ENCODE measurements at places on chromosomes 13 and 19.

DNA sequence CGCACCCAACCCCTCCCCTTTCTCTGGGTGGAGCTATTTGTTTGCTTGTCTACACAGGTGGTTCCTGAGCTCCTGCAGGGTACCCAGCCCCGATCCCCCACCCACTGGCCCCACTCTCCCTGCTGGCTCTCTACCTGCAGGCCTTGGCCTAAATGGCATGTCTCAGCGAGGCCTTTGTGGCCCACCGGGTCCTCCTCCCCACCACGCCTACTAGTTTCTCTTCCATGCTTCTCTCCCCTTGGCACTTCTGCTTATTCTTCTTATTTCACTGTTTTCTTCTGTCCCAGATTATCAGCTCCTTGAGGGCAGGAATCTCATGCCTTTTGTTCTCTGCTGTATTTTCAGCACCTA is 57.4 kb upstream of the ZNF536 start:
- DNase-seq, result no peak

DNA sequence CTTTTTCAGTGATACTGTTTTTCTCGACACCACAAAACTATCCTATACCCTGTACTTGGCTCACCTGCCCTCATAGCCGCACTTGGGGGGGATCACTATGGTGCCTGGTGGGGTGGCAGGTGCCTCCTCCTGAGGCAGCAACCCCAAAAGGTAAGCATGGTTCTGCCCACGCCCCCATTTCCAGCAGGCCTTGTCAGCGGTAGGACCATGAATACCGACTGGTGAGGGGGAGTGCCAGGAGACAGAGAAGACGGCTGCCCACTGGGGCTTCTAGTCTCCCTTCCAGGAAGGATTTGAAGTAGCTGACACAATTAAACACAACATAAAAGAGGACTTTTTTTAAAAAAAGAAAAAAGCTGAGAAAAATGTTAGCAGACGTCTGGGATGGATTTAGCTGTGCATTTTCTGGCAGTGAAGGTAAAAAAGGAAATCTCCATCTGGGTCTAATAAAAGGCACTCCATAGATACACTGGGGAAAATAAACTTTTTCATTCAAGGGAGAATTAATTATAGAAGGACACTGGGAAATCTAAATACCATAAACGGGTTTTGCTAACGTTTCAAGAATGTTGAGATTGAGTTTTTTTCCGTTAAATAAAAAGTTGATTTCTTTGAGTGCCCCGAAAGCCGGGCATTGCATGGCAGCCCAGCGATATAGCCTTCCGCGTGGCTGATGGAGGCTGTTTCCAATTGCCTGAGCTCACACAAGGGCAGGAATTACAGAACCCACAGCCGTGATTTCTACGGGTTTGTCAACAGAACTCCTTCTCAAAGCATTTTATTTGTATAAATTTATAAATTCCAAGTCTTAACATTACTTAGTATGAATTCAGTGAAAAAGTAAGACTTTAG is 45.1 kb downstream of the ATP11A start:
- DNase-seq, result no peak

DNA sequence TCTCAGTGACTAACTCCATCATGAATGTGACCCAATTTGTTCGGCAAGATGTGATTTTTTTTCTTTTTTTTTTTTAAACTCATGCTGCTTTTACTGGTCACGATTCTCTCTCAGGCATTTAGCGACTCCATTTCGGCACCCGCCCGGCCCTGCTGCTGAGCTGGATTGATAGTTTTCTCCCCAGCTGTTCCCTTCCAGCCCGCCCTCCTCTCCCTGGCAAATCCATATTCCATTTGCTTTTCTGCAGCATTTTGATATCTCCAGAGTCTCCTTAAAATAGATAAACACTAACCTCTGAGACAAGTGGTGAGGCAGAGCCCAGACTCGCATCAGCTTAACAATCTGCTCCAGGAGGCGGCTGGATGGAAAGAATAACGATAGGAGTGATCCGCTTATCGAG is 55.5 kb upstream of the KATNAL1 start:
- no peak for DNase-seq

GRCh38 chr13:103210348-103210747 is 144.1 kb upstream of the SLC10A2 start:
- DNase-seq, result no peak

DNA sequence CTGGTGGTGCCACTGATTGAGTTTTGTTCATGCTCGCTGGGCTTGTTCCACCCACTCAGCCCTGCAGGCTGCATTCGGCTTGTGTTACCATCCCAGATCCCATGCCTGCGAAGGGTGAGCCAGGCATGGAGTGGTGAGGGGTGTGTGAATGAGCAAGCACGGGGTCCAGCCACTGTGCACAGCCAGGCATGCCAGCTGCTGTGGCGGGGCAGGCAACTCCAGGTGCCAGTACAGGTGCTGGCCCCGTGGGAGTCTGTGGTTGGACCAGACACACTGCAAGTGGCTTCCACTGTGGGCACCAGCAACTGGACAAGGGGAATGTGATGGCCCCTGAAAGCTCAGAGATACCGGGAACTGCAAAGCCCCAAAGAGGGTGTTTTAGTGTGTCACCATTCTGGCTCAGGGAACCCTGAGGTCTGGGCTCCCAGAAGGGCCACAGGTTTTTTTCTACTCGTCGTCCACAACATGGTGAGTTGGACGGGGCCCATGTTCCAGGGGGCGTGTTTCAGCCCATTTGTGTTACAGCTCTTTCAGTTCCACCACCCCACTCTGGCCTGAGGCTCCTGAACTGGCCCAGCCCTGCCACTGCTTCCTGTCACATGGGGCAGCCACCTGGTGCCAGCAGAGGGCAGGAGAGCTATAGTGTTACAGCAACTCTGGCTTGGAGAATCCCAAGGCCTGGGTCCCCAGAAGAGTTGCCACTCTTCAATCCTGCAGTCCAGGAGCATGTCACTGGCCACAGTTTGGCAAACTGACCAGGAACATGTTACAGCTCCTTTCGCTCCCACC is 217.0 kb upstream of the OBI1 start:
- no peak for DNase-seq

DNA sequence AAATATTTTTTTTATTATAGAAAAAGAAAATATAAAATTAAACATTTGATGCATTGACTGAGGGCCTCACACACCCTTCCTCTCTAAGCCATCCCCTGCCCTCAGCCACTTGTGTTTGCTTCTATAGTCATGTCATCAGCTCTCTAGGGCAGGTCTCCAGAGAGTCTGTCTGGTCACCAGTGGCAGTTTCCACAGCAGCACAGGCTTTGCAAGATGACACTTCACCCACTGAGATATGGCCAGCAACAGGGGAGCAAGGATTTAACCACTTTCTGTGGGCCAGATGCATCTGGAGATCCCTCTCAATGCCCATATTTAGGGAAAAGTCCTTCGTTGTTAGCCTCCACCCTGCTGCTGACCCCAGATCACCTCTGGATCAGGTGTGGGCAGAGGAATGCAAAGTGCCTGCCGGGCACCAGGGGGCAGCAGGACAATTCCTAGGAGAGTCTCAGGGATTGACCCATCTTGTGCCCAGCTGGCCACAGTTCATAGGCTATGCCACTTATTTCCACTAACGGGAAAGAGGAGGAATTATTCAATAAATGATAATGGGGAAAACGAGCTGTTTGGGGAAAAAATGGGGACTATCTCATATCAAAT is 4.8 kb downstream of the ABCC4 start:
- no peak for DNase-seq

GRCh38 chr19:57269515-57270250 is 10.6 kb upstream of the ZNF460 start:
- no peak for DNase-seq

- DNase-seq, result no peak
Observed at GRCh38 chr13:110162053-110162452, 144.9 kb downstream of the COL4A1 start.

DNA sequence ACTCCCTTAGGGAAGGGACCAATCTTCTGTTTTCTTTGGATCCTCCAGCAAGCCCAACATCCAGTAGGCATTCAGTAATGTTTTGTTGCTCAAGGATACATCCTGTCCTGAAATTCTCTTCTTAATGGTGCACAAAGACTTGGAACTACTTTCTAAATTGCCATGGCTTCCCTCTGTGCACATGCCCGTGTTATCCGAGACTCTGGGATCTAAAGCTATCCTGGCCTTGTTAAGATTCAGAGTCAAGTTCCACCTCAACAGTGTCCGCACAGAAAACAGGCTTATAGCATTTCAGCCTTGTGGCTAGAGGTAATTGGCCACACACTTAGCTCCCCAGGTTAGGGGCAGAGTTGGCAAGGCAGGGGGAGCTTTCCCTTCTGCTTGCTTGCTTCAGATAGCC is 71.8 kb downstream of the CBY2 start:
- DNase-seq, result no peak

DNA sequence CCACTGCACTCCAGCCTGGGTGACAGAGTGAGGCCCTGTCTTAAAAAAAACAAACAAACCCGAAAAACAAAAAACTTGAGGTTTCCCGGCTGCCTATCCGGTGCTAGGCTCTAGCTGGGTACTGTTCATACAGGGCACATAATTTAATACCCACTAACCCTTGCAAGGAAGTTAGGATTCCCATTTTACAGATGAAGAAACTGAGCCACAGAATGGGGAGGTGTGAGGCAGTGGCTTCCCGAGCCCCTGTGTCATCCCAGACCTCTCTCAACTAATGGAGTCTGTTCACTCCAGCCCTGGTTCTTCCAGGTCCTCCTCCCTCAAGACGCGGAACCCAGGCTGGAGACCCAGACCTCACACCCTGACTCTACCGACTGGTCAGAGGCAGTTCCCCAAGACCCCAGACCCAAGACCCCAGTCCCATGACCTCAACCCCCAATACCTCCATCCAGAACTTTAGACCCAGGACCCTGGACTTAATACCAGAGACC is 576 bp downstream of the APBA3 start:
- DNase-seq, result no peak

DNA sequence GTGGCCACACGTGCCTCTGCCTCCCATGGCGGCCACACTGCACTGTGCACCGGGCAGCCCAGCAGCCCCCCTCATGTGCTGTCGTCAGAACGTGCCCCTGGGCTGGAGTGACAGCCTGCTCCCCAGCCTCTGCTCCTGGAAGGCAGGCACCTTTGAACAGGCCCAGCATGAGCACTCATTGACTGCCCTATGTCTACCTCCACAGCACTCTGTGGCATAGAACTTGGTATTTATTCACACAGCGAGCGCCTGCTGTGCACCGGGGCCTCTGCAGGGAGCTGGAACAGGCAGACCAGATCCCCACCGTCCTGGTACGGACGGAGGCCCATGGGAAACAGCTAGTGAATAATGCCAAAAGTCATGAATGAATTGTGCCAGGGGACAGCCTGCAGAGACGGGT is 53.7 kb downstream of the DPF1 start:
- no peak for DNase-seq

DNA sequence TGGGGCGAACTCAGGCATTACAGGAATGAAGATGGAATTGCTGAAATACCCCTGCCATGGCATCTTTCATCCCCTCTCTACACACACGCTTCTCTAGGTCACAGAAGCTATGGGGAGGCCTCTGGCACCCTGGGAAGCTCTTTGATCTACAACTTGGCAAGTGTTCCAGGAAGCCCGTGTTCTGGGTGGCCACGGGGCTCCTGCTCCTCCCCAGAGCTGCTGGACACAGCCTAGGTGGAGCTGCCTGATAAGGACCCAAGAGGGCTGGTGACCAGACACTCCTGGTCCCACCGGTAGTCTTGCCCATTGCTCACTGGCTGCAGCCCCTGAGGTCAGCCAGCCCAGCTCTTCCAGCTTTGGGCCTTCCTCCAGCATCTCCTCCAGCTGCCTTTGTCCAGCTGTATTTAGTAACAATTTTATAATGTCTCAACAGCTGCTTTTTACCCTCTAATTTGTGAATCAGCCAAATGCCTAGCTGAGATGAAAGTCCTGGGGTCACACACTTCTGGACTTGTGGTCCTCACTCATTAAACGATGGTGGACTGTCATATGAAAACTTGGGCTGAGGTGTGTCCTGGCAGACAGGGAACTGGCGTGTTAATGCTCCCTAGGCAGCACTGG is 72.8 kb upstream of the SPATA13 start:
- no peak for DNase-seq

DNA sequence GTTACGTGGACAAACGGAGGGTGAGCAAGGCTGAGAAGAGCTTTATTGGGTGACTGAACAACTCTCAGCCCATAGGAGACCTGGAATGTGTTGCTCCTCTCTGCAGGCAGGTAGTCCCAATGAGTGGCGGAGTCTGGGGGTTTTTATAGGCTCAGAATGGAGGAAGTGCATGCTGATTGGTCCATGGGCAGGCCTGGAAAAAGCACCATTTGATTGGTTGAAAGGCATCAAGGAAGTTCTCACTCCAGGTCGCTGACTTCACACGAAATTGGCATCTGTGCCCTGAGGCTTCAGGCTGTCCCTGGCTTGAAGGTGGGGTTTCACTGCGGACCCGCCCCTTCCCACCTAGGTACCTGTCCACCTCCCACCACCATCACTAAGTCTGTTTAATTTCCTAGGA is 65.4 kb downstream of the SPATA13 start:
- DNase-seq, result no peak

- no peak for DNase-seq
Observed at GRCh38 chr13:91135968-91136367, 211.5 kb upstream of the MIR17HG start.

DNA sequence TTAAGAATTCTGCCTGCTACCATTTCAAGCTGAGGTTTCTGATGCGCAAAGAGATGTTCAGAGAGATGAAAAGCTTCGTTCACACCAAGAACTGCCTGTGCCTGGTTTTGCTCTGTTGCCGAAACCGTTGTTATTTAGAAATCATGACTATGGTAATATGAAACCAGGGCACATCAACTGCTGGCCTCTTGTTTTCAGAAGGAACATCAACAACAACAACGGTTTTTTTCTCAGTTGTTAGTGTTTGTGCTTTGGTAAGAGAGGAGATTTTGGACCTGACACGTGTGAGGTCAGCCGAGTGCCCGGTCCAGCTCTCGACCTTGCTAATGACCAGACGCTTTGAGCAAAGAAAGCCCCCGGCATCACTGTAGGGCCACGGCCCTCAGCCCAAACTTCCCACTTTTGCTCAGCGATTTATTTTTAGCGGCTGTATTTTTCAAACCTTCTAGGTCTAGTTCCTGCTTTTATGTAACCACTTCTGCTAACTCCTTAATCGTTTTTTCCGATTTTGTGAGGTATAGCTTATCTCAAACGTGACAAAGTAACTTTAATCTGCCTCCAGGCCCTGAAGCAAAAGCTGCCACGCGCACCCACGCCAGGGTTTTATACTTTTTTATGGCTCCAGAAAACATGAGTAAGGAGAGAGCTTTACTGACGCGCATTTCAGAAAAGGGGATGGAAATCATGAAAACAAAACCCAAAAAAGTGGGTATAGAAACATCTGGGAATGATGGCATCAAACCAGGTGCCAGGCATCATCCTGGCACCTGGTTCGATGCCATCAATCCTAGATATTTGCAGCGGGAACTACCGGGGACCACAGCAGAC is 42.0 kb downstream of the KLF2 start:
- no peak for DNase-seq
